ENCODE measurements at places on chromosomes 1 and 21. TPM values are rescaled to one million over a fixed set of nuclear protein-coding genes. Genes with fewer than 3 reads are reported as not detected.

DNA sequence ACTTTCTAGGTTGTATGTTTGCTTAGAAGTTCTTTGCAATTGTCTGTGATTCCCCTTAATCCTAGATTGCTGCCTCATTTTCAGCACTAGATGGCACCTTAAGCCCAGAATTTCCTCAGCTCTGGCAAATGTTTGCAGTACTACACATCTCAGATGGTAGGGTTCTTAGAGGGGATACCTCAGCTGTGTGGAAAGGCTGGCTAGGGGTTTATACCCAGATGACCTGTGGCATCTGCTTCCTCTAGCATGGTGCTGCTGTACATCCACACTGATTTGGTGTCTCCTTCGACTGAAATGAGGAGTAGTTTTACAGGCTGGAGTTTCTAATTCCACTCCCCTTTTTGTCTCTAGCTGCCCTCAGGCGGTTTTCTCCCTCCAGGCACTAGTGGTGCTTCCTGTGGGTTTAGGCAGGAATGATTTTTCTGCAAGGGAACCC, 23.5 kb downstream of the ASB17 start:
- peak; percentile 83 for DNase-seq

DNA sequence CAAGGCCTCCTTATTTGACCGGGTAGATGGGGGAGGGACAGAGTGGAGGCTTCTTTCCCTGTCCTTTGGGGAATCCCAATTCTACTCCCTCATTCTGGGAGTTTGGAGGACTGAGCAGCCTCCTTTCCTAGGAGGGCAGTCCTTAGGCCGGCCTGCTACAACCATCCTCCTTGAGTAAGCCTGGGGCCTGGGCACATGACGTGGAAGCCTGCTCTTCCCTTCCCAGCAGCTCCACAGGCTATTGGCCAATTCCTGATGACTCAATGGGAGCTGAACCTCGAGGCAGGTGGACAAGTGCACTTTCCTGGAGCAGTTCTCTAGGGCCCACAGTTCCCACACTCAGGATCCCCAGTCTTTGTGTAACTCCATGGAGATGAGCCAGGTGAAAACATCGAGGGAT, 3.1 kb downstream of the KCNA10 start:
- DNase-seq: no peak

DNA sequence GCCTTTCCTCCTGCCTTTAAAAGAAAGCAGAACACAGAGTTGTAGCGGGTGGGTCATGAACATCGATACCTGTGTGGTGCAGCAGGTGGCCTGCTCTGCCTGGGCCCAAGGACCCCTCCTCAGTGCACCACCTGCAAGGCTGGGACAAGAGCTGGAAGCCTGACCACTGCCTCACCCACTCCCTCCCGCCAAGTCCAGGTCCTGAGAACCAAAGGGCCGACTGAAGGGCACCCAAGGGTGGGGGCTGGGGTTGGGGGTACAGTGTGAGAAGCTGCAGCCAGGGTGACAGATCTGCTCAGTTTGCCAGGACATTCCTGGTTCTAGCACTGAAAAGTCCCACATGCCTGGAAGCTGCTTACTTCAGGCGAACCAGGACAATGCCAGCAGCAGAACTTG, 36.1 kb downstream of the NTPCR start:
- no peak for DNase-seq

DNA sequence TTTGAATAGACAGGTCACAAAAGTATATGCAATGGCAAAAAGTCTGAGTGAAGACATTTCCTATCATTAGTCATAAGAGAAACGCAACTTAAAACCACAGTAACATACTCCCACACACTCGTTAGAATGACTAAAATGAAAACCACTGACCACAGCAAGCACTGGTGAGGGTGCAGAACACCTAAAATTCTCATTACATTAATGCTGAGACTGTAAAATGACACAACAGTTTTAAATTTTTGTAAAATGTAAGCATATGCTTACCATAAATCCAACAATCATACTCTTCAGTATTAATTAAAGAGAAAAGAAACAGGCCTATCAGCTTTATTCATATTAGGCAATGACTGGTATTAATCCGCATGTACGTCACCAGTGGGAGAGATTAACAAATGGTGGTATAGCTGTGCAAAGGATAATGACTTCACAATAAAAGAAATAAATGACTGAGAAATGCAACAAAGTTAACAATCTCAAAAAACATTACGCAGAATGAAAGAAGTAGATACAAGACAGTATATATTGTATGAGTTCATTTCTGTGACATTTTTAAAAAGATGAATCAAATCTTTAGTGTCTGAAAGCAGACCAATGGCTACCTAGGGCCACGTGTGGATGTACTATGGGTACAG, 253.5 kb downstream of the AKT3 start:
- DNase-seq: no peak

DNA sequence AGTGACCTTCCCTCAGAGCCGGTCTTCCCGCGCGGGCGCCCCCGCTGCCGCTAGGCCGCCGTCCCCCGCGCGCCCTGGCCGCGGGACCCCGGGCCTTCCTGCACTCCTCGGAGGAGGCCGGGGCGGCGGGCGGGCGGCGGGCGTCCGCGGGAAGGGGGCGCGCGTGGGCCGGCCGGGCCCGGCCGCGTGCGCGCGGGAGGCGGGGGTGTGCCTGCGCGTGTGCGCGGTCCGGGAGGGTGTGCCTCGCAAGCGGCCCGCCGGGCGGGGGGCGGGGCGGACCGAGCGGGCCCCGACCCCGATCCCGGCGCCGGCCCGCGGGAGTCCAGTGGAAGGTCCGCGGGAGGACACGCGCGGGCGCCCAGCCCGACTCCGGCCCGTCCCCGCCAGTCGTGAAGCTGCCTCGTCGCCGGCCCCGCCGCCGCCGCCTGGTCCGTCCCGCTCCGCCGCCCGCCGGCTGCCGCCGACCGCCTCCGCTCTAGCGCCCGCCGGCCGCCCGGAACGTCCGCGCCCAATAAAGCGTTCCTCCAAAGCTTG, 438 bp downstream of the MRPS6 start:
- DNase-seq: peak; percentile 35

- DNase-seq: no peak
Observed at GRCh38 chr1:8249838-8250237, 68.1 kb upstream of the SLC45A1 start.

GRCh38 chr1:193565971-193566577, 379.7 kb upstream of the B3GALT2 start:
- no peak for DNase-seq

GRCh38 chr1:41608211-41608610, 123.7 kb upstream of the EDN2 start:
- peak; percentile 46 for DNase-seq

GRCh38 chr1:45393718-45394302, 53.6 kb upstream of the MUTYH start:
- no peak for DNase-seq

GRCh38 chr1:29973406-29973805, 737.1 kb downstream of the PTPRU start:
- no peak for DNase-seq

- no peak for DNase-seq
Observed at GRCh38 chr1:21909286-21909759, 27.8 kb downstream of the HSPG2 start.

VANGL2 gene
- 11.1 TPM for total RNA-seq

RSPH1 gene
- total RNA-seq: not detected

HCRTR1 gene
- total RNA-seq: not detected

KCNE2 gene
- total RNA-seq: not detected

LYPD8 gene
- 1.6 TPM for total RNA-seq

OLFML3 gene
- 104 TPM for total RNA-seq

All from SJCRH30 (cell line).